AG04450 (cell line): ENCODE measurements at places on chromosomes 13 and 19. TPM values are rescaled to one million over a fixed set of nuclear protein-coding genes. Genes with fewer than 3 reads are reported as not detected.

GRCh38 chr19:5882421-5882968 is 12.2 kb upstream of the FUT5 start:
- no peak for DNase-seq

GRCh38 chr13:42420304-42420703 is 148.4 kb downstream of the AKAP11 start:
- no peak for DNase-seq

DNA sequence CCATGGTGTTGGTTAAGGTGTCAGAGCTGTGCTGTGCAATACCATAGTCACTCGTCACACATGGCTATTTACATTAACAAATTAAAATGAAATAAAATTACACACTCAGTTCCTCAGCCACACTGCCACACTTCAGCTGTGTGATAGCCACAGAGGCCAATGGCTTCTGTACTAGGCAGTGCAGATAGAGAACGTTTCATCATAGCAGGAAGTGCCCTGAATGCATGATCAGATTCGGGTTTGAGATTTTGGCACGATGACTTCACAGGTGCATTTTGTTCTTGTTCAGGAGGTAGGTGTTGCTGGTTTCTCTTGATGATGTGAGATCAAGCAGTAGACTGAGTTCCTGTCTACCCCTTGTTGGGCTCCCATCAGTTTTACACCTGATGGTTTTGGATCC is 6.5 kb downstream of the ARMC6 start:
- no peak for DNase-seq

- no peak for DNase-seq
Measured at GRCh38 chr13:68609661-68610060, 1379.5 kb upstream of the PCDH9 start.

GRCh38 chr13:70668293-70668692 is 560.0 kb upstream of the KLHL1 start:
- no peak for DNase-seq

The ZNF91 gene
- 14.5 and 18.7 TPM in 2 replicates for polyA plus RNA-seq

The SSBP4 gene
- 9.4 and 12.6 TPM in 2 replicates for polyA plus RNA-seq

GRCh38 chr19:55333870-55334269 is 5.8 kb upstream of the KMT5C start:
- DNase-seq: no peak

The MIA gene
- not detected in 2 replicates for polyA plus RNA-seq

The JSRP1 gene
- not detected in 2 replicates for polyA plus RNA-seq
